Ascending aorta (tissue), 2 donors: ENCODE measurements at places on chromosomes 4 and X.

DNA sequence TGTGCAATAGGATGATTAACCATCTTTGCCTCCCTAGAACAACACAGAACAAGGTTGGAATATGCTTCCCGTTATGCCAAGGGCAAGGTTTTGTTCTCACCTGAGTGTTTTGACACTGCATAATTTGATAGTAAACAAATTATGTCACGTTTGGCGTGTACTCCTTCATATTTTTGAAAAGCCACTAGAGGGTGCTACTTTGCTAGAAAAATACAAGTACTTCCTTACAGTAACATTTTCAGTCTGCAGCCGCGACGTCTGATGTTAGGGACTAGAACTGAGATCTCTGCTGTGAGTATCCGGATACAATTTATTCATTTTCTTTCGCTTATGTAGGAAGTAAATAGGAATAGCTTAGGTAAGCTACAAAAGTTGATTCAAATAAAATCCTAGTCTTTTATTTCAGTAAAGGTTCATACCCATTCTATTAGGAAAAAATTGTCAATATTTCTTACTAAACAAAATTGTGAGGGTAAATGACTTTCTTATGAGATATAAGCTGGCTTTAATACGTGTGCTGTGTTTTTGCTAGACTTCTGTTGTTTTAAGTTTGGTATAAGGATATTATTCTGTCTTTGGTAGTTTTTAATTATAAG lies 181.1 kb upstream of the WDFY3 start:
- H3K27me3 ChIP-seq: no peaks in the 10 kb centered on the region
- no peak overlapping the region for H3K4me3 ChIP-seq
- no peak for DNase-seq
- H3K36me3 ChIP-seq: no peaks in the 10 kb centered on the region
- H3K4me1 ChIP-seq: no peaks in the 10 kb centered on the region

GRCh38 chr4:25977397-25978170 lies 63.6 kb downstream of the SMIM20 start:
- no peaks in the 10 kb centered on the region for H3K36me3 ChIP-seq
- no peak for DNase-seq
- H3K4me1 ChIP-seq: no peaks in the 10 kb centered on the region
- H3K27me3 ChIP-seq: no peaks in the 10 kb centered on the region

- no peak overlapping the region for H3K4me3 ChIP-seq
- H3K4me1 ChIP-seq: no peaks in the 10 kb centered on the region
- DNase-seq: no peak
- H3K27me3 ChIP-seq: no peaks in the 10 kb centered on the region
- no peaks in the 10 kb centered on the region for H3K36me3 ChIP-seq
- H3K27ac ChIP-seq: no peak overlapping the region
These were observed 5.5 kb downstream of the IBSP start for GRCh38 chr4:87804871-87805270.

GRCh38 chr4:63458010-63458409 lies 951.2 kb downstream of the TECRL start:
- H3K27me3 ChIP-seq: no peaks in the 10 kb centered on the region

DNA sequence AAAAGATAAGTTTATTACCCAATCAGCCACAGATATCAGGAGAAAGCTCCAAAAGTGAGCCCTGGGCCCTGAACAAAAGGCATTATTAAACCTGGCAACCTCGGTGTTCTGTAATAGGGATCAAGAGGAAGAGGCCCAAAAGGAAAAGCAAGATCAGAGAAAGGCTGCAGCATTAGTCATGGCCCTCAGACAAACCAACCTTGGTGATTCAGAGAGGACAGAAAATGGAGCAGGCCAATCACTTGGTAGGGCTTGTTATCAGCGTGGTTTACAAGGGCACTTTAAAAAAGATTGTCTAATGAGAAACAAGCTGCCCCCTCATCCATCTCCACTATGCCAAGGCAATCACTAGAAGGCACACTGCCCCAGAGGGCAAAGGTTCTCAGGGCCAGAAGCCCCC lies 75.7 kb downstream of the AGTR2 start:
- DNase-seq: no peak
- H3K27me3 ChIP-seq: no peaks in the 10 kb centered on the region
- H3K4me1 ChIP-seq: no peaks in the 10 kb centered on the region
- H3K36me3 ChIP-seq: no peaks in the 10 kb centered on the region
- H3K4me3 ChIP-seq: no peak overlapping the region
- no peak overlapping the region for H3K27ac ChIP-seq

DNA sequence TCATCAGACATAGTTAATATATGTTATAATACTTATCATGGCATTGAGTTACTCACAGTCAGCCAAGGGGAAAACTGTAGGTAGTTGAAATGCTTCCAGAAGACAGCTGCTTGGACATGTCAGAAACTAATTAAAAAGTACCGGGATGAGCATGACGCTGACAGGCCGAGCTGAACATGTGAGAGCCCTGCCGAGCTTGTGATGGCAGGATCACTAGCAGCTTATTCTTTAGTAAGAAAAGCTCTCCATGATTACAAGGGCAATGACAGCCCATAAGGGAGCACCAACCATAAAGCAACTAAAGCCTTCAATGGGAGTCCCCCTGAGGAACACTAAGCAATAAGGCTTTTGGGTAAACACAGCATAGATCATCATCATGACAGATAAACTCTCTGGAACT lies 435.6 kb downstream of the TLL1 start:
- no peak overlapping the region for H3K4me3 ChIP-seq
- H3K36me3 ChIP-seq: no peaks in the 10 kb centered on the region
- no peak for DNase-seq

DNA sequence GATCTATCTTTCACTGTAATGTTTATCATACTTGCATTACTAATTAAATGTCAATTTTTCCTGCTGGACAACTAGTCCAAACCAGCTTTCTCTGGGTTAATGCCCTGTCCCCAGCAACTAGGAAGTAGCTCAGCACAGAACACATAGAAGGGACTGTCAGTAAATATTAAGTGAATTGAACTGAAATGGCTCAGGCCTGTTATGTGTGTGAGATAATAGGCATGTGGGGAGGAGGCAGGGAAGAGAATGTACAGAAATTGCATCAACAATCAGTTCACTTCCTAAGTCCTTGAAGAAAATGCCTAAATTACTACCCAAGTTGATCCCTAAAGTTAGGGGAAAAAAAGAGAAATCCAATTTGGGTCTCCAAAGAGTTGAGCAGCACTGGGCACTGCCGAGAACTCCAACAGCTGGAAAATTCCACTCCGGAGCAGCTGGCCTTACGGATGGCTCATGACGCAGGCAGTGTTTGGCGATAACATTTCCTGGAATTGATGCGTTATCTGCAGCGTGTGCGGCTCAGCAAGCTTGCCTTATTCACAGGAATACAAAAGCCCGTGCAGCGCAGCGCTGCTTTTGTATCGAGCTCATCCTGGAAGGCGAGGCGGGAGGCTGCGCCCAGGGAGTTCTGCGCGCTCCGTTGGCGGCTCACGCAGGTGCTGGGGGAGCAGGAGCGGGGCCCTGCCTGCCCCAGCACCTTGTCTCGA lies 297.3 kb upstream of the LCORL start:
- H3K36me3 ChIP-seq: no peaks in the 10 kb centered on the region
- no peaks in the 10 kb centered on the region for H3K4me1 ChIP-seq
- no peak overlapping the region for H3K4me3 ChIP-seq
- H3K27me3 ChIP-seq: no peaks in the 10 kb centered on the region
- H3K27ac ChIP-seq: no peak overlapping the region
- no peak for DNase-seq

DNA sequence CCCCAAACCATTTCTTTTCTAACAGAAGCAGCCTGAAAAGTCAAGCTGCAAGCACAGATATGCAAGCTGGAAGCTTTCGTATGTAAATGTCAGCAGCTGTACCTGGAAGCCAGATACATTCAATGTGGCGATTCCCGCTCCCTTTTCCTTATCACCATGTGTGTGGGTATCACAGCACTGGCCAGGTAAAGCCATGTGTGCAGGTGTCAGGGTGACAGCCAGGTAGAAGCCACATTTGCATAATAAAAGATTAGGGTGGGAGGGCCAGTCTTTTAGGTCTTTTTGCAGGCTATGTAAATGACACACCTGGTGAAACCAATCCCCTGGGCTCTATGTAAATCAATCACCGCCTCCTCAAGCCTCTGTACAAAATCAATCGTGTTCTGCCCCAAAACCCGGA lies 50.1 kb downstream of the RXFP1 start:
- DNase-seq: no peak
- no peaks in the 10 kb centered on the region for H3K36me3 ChIP-seq
- no peaks in the 10 kb centered on the region for H3K4me1 ChIP-seq
- H3K27me3 ChIP-seq: no peaks in the 10 kb centered on the region

GRCh38 chr4:87461281-87461700 lies 38.9 kb downstream of the NUDT9 start:
- no peaks in the 10 kb centered on the region for H3K27me3 ChIP-seq
- peaks cover 26% of the 10 kb centered on the region for H3K36me3 ChIP-seq
- DNase-seq: no peak
- H3K27ac ChIP-seq: no peak overlapping the region
- H3K4me1 ChIP-seq: no peaks in the 10 kb centered on the region

GRCh38 chr4:102678107-102678506 lies 82.7 kb downstream of the MANBA start:
- no peaks in the 10 kb centered on the region for H3K4me1 ChIP-seq
- H3K27me3 ChIP-seq: no peaks in the 10 kb centered on the region
- DNase-seq: no peak
- peaks cover 6% of the 10 kb centered on the region for H3K36me3 ChIP-seq
- H3K27ac ChIP-seq: no peak overlapping the region

DNA sequence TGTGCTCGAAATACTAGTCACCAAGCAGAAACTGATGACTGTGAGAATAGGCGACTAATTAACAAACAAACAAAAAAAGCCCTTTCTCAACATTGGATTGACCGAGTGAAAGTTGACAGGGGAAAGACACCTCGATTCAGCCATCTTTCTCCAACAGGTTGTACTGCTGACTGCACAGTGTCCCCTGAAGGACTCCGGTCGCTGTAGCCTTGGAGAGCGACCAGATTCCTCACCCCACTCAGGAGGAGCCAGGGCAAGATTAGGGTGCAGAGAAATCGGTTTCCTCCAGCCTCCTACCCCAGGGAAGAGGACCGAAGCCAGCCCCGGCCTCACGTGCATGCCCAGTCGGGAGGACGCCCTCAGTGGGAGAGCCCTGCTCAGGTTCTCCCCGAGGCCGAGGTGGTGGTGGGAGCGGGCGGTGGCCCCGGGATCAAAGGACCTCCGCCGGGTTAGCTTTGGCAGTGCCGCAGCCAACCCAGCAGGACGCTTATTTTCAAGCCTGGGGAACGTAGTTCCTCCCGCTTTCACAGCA lies 1.1 kb upstream of the RAP1GDS1 start:
- no peaks in the 10 kb centered on the region for H3K36me3 ChIP-seq
- peaks cover 6% of the 10 kb centered on the region for H3K4me1 ChIP-seq
- peak overlapping the region; percentile 96 for H3K27ac ChIP-seq
- DNase-seq: no peak

DNA sequence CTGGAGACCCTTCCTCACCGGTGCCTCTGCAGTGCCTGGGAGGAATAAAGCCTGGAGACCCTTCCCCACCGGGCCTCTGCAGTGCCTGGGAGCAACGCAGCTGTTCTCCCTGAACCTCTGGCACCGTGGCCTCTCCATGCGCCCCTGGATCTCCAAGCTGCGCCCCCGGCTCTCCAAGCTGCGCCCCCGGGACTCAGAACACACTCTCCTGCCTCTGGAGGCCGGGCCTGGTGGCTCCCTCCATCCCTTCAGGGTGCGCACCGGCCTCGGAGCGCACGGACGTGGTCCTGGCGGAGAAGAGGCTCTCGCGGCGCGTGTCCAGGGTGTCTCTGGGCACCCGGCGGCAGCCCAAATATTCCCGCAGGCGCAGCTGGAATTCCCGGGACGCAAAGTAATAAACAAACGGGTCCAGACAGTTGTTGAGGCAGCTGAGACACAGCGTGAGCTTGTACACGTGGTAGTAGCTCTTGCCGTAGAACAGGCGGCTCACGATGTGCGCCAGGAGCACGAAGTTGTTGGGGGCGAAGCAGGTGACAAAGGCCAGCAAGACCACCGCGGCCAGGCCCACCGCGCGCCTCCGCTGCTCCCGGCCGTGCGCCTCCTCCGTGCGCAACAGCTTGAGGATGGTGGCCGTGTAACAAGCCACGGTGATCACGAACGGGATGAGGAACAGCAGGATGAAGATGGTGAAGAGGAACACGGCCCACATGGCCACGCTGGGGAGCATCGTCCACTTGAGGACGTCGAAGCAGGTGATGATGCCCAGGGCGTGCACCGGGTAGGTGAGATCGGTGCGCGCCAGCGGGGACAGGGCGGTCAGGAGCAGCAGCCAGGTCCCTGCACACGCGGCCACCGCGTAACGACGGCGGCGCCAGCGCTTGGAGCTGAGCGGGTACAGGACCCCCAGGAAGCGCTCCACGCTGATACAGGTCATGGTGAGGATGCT lies 12.8 kb upstream of the ASMTL start:
- H3K36me3 ChIP-seq: no peaks in the 10 kb centered on the region
- no peak overlapping the region for H3K27ac ChIP-seq
- no peaks in the 10 kb centered on the region for H3K4me1 ChIP-seq

GRCh38 chr4:27775156-27775555 lies 914.5 kb downstream of the STIM2 start:
- no peak overlapping the region for H3K27ac ChIP-seq
- H3K36me3 ChIP-seq: no peaks in the 10 kb centered on the region
- H3K4me3 ChIP-seq: no peak overlapping the region
- no peaks in the 10 kb centered on the region for H3K27me3 ChIP-seq

- H3K27ac ChIP-seq: peak overlapping the region; percentile 84
- no peaks in the 10 kb centered on the region for H3K36me3 ChIP-seq
- peak overlapping the region; percentile 70 for H3K4me3 ChIP-seq
- peak; percentile 67 for DNase-seq
These were observed 746 bp downstream of the PPAT start for GRCh38 chr4:56434599-56435139.

GRCh38 chr4:38069271-38069760 lies 109.1 kb downstream of the PTTG2 start:
- no peaks in the 10 kb centered on the region for H3K4me1 ChIP-seq
- H3K4me3 ChIP-seq: no peak overlapping the region
- H3K27me3 ChIP-seq: no peaks in the 10 kb centered on the region
- H3K27ac ChIP-seq: no peak overlapping the region
- H3K36me3 ChIP-seq: peaks cover 46% of the 10 kb centered on the region

DNA sequence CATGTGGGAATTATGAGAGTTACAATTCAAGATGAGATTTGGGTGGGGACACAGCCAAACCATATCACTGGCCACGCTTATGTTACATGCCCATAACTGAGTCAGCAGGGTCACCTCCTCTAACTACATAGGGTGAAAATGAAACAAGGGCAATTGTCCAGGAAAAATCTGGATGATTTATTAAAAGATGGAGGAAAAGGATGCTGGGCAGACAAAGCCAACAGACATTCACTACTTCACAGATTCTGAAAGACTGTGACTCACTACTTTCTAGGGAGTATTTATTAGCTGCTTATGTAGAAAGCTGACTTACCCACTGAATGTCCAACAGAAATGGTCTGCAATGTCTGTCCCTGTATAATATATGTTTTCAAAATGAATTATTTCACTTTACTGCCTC lies 72.4 kb downstream of the APBB2 start:
- no peaks in the 10 kb centered on the region for H3K27me3 ChIP-seq
- no peaks in the 10 kb centered on the region for H3K36me3 ChIP-seq
- peaks cover 27% of the 10 kb centered on the region for H3K4me1 ChIP-seq
- no peak for DNase-seq
- peak overlapping the region; percentile 80 for H3K27ac ChIP-seq
- H3K4me3 ChIP-seq: peak overlapping the region; percentile 45
